Esophagus (tissue), 2 donors: ENCODE measurements at places on chromosomes 7 and 10. TPM values are rescaled to one million over a fixed set of nuclear protein-coding genes. Genes with fewer than 3 reads are reported as not detected.

The VPS37D gene
- 0.75 TPM for polyA plus RNA-seq

The KRIT1 gene
- polyA plus RNA-seq: 15.3 TPM

The CC2D2B gene
- 0.28 TPM for polyA plus RNA-seq

The ADAM22 gene
- 0.16 TPM for polyA plus RNA-seq

The IGF2BP3 gene
- polyA plus RNA-seq: 3.5 TPM

The ZNF239 gene
- 0.72 TPM for polyA plus RNA-seq

The MOGAT3 gene
- polyA plus RNA-seq: not detected

The SMURF1 gene
- polyA plus RNA-seq: 11.7 TPM

The TRIL gene
- 1.2 TPM for polyA plus RNA-seq

The PRDX3 gene
- 82.2 TPM for polyA plus RNA-seq

The FRMD4A gene
- polyA plus RNA-seq: 12.6 TPM

The SUN3 gene
- polyA plus RNA-seq: 0.02 TPM

The GHRHR gene
- polyA plus RNA-seq: not detected

The GPR15LG gene
- polyA plus RNA-seq: 273 TPM

The WEE2 gene
- polyA plus RNA-seq: not detected

The ICA1 gene
- polyA plus RNA-seq: 10.7 TPM

The CALML3 gene
- 330 TPM for polyA plus RNA-seq

The PPP1R3C gene
- polyA plus RNA-seq: 50.0 TPM

The C7orf33 gene
- not detected for polyA plus RNA-seq

The SAP25 gene
- polyA plus RNA-seq: 3.3 TPM

The AIFM2 gene
- 14.1 TPM for polyA plus RNA-seq

The ACADSB gene
- 7.3 TPM for polyA plus RNA-seq

The SPDYE8 gene
- not detected for polyA plus RNA-seq

The ACBD7 gene
- polyA plus RNA-seq: 0.09 TPM

The OR2A42 gene
- polyA plus RNA-seq: not detected

The ZSCAN25 gene
- polyA plus RNA-seq: 4.4 TPM

The STEAP1B gene
- 0.18 TPM for polyA plus RNA-seq

The CRTAC1 gene
- polyA plus RNA-seq: 1.4 TPM
